Stimulated activated CD8-positive, alpha-beta memory T cell treated with anti-CD3 and anti-CD28 coated beads, Interleukin-2, amount 100 ng/mL, for 48 hours (primary cell): ENCODE measurements at places on chromosomes 2 and 18.

- no peak for DNase-seq
Observed at GRCh38 chr18:8949206-8949605, 153.3 kb upstream of the NDUFV2 start.

GRCh38 chr18:22739061-22739642, 194.0 kb upstream of the RBBP8 start:
- no peak for DNase-seq

DNA sequence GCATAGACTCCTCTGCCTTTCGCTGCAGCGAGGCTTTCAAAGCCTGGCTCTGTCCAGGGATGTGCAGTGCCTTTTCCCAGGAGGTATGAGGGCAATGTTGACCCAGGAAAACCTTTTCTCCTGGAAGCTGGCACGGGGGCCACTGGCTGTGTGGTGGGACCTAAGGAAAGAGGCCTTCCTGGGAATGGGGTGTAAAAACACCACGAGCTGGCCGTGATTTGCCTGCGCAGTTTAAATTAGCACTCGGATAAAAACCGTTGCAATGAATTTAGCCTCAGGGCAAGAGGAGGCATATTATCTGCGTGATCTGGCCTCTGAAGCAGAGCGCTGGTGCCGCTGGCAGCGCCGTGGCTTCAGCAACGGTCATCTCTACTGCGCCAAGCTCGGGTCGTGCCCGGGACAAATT, 3.0 kb downstream of the OSR1 start:
- DNase-seq, result no peak

GRCh38 chr2:181985632-181986205, at the start of gene PPP1R1C:
Gene PPP1R1C (plus strand): TSS chr2:181985853. CDS start chr2:181986111, 258 bp downstream.
- no peak for DNase-seq

DNA sequence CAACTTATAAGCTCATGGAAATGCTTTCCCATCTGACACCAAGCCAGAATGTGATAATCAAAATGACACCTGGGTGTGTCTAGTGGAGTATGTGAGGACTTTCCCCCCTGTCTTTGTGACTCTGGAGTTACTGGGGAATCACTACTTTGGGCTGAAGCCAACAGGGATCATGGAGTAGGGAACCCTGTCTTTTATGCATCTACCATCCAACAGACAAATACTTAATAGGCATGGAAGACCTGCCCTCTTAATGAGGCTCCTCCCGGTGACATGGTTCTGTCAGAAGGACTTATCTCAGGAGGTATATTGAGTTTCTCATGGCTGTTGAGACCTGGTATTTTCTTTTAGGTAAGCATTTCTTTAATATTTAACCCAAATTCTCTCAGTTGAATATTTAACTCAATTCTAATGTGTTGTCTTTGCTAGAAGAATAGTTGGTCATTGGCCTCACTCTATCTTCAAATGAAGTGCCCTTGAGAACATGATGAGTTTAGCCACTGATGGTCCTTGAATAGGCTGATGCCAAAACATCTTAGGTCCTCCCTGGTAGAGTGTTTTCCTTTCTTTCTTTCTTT, 42.1 kb downstream of the TGIF1 start:
- DNase-seq, result no peak

DNA sequence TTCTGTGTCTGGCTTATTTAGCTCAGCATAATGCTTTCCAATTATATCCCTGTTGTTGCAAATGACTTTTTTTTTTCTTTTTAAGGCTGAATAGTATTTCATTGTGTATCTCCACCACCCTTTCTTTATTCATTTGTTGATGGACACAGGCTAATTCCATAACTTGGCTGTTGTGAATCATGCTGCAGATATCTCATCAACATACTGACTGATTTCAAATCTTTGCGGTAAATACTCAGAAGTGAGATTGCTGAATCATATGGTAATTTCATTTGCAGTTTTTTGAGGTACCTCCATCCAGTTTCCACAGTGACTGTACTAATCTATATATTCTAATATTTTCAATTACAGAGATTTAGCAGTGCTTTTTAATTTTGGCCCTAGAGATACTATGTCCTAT, 266.2 kb downstream of the TMX3 start:
- no peak for DNase-seq

DNA sequence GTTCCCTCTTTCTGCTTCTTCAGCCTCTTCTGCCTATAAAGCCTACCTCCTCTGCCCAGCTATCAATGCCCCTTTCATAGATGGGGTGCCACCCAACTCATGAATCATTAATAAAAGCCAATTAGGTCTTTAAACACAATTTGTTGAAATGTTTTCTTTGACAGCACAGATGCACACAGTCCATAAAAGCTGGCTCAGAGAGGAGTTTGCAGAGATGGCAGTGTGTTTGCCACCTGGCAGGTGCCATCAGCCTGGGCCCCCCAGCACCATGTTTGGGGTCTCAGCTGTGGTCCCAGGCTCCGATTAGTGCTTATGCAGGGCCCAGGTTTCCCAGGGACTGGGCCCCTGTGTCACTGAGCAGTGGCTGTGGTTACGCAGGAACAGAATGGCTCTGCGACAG, 7.9 kb upstream of the MC2R start:
- DNase-seq, result no peak

GRCh38 chr2:143117225-143117624, 12.0 kb upstream of the ARHGAP15 start:
- no peak for DNase-seq

DNA sequence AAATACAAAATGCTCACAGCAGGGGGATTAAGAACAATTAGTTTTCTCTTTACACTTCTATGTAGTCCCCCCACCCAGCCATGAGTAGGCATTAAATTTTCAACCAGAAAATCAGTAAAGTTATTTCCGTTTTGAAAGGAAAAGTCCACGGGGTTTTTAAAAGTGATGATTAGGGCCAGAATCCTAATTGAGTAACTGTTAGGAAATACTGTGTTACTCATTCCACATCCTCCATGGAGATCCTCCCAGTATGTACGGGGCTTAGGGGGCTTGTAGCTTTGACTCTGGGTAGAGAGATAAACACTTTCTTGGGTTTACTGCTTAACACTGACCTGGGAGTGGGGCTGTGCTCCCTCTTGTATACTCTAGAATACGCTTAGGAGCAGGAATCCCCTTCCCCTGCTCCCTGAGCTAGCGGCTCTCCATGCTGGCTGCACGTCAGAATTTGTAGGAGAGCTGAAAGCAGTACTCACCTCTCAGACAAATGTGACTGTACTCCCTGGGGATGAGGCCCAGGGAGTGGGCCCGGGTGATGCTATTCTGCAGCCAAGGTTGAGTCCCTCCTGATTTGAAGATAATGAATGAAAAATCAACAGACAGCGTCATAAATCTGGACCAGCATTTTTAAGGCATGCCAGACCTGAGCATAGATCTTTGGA, 100.5 kb downstream of the SLC4A3 start:
- DNase-seq, result no peak

GRCh38 chr2:221360742-221361141, 211.4 kb downstream of the EPHA4 start:
- no peak for DNase-seq

DNA sequence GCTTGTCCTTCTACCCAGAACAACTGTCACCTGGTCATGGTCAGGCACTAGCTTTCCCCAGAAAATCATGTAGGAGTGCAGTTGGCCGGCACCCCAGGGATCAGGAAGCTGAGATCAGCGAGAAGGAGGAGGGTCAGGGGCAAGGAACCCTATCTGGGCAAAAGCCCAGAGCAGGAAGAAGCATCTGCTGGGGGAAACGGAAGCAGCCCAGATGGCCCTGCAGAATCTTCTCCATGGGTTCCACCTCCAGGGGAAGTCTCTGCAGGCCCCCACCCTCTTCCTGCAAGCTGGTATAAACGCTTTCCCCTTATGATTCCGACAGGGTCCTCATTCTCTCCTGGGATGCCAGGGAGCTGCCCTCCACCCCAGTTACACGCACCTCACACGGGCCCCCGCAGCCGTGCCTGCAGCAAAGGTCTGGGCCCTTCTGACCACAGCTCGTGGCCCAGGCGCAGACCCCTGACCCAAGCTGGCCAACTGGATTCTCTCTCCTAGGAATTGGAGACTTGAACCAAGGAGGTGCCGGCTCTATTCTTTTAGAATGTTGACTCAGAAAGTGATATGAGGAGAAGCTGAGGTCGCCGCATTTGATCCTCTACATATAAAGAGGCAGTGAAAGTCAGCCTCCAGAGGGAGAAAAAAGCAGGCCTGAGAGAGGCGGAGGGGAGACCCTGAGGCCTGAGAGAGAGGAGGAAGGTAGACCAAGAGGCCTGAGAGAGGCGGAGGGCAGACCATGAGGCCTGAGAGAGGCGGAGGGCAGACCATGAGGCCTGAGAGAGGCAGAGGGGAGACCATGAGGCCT, 71.0 kb downstream of the STPG4 start:
- DNase-seq, result no peak

- DNase-seq, result no peak
Observed at GRCh38 chr2:30733876-30734520, 73.2 kb downstream of the CAPN13 start.

DNA sequence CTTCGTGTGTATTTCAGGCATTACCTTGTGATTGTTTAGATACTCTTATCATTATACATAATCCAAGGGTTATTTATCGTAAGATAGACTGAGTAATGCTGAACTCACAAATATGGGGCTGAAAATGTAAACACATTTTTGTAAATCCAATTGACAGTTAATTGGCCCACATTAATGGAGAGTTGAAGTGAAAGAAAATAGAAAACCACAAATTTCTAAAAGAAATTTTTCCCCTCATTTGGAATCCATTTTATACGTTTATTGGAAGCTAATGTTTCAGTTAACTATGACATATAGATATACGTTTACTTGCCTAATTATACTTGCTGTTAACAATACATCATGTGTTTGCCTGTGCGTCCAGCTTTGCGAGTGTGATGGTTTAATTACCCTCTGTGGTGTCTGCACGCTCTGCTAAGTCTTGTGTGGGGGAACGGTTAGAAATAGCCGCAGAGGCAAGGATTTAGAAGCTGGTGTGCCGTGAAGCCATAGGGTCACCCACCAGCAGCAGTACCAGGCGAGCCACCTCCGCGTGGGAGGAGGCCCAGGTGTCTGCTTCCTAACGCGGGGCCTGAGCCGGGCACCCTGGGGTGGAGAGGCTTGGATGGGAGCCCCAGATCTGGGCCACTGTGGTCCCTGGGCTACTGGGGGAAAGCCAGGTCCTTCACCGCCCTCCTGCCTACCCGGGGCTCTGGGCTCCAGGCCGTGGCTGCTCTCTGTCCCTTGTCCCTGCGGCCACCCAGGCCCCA, 38.0 kb downstream of the TSHZ1 start:
- no peak for DNase-seq

- DNase-seq, result no peak
Observed at GRCh38 chr2:203072371-203072770, 57.7 kb downstream of the NBEAL1 start.

GRCh38 chr2:120915670-120916069, 180.0 kb downstream of the GLI2 start:
- no peak for DNase-seq

- no peak for DNase-seq
Observed at GRCh38 chr2:222504719-222505118, 80.4 kb downstream of the SGPP2 start.

- DNase-seq, result no peak
Observed at GRCh38 chr2:5183031-5183430, 509.2 kb upstream of the SOX11 start.

DNA sequence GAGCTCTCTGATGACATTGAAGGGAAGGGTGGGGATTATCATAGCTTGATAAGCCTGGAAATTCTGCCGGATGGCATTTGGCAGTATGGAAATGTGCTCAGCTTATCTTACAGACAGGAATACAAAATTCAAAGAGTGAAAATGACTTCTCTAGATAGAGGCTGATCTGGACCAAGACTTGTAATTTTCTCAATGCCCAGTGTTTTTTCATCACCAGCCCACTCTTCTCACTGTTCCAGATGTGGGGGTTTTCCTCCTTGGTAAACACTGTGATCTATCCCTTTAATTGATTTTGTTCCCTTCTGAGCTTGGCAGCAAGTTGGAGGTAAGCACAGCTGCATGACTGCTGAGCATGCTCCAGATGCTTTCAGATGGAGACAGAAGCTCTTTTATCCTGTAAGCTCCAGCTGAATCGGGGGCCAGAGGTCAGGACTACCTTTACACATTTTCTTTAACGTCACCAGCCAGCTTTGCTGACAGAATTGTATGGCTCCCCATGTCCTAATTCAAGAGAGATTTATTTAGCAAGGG, 287.4 kb upstream of the TCF4 start:
- DNase-seq, result no peak

- no peak for DNase-seq
Observed at GRCh38 chr2:12341920-12342319, 374.8 kb upstream of the TRIB2 start.

GRCh38 chr2:239963646-239964205, 61.4 kb downstream of the NDUFA10 start:
- DNase-seq, result no peak

DNA sequence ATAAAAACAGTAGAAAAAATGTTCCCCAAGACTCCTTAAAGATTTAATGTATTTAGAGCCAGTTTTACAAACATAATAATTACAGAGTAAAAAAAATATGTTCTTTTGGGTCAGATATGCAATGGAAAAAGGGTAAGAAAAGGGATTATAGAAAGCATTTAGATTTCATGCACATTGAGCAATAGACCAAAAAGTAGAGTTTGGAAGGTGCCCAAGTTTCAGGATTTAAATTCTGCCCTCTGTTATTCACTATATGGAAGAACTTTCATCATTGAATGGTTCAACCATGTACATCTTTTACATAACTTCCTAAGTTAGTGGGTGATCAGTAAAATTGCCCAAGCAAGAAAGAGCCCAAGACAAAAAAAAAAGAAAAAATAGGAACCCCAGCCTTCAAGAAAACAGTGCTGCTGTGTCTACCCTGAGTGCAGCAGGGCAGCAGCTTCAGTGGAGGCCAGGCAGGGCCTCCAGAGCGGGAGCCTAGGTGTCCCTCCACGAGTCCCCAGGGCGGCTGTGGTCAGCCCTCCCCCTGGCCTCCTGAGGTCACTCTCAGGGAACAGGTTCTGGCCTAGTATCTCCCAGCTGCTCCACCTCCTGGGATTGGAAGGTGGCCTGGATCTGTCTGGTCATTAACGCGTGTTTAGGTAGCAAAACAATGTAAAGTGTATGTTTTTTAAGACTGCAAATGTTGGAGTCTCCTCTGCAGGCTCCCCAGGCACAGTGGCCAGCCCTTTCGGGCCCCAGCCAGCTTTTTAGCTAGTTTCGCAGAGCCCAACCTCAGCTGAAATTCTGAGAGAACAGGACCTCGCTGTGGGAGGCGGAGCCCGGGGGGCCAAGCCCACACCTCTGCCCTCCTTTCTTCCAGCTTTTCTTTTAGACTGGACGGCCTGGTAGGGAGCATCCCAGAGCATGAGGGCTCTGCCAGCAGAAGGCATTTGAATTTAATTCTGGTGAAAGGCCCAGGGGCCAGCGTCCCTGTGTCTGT, 77.3 kb downstream of the TEX51 start:
- no peak for DNase-seq

DNA sequence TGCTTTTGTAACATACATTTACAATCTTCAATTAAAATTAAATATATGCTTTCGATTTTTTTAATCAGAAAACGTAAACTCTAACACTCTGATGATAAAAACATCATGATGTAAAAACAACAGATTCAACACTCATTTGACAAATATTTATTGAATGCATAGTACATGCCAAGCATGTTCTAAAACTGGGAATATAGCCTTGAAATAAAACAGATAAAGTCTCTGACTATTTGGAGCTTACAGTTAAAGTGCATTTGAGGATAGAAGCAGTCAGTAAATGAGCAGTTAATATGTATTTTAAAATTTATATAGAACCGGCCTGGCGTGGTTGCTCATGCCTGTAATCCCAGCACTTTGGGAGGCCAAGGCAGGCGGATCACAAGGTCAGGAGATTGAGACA, 47.8 kb downstream of the TMX3 start:
- DNase-seq, result no peak

GRCh38 chr2:160138406-160138805, 61.7 kb downstream of the ITGB6 start:
- DNase-seq, result no peak
